NCI-H1930 (cell line): ENCODE measurements at places on chromosomes 6 and 20.

GRCh38 chr6:136921381-136921935 lies 643 bp upstream of the SLC35D3 start:
- DNase-seq = no peak

DNA sequence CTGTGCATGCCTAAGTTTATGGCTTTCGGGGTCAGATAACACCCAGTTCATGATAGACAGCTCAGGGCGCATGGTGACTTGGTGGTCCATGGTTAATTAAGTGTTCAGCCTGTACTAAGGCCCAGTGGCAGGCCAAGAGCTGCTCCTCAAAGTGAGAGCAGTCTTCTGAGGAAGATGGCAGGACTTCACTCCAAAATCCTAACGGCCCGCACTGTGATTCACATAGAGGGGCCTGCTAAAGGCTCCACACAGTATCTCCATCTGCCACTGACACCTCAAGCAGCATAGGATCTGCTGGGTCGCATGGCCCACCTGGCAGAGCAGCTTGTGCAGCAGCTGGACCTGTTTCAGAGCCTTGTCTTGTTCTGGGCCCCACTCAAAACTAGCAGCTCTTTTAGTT lies 10.6 kb upstream of the CST7 start:
- DNase-seq = no peak

GRCh38 chr6:159807150-159807858 lies 7.2 kb downstream of the PNLDC1 start:
- no peak for DNase-seq

DNA sequence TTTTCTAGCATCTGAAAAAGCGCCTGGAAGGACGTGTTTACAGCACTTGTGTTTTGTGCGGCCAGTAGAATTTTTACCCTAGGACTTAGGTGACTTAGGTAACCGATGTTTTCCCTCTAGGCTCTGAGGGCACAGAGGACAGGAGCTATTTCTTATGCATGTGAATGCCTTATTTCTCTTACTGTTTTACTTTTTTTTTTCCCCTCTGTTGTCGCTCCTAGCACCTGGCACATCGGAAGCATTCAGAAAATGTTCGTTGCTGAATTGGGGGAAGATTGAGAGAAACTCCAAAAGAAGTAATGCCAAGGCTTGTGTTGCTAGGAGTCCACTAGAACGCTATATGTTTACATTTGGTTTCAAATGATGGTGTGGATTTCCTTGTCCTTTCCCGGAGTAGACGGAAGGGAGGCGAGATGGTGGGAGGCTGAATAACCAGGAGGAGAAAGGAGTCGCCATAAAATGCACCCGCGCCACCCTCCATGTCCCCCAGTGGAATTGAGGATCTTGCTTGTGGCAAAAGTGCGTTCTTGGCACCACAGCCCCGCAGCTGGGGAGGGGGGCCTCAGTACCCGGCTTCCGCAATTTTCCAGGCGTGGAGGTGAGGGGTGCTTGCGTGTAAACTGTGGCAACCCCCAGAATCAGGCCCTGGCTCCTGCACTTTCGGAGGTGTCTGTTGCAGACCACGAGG lies 6.9 kb downstream of the OLIG3 start:
- DNase-seq = no peak

GRCh38 chr6:144351379-144352127 lies 66.4 kb downstream of the UTRN start:
- no peak for DNase-seq

- DNase-seq = no peak
Measured at GRCh38 chr6:146898888-146899227, 300.1 kb downstream of the ADGB start.
